Hematopoietic multipotent progenitor cell treated with erythropoietin and hydrocortisone succinate and interleukin-3 and kit ligand, for 4 days (in vitro differentiated cells): ENCODE measurements at places on chromosomes 12 and 14.

- no peak for DNase-seq
These were observed 380.1 kb upstream of the TMEM132C start for GRCh38 chr12:127886827-127887226.

DNA sequence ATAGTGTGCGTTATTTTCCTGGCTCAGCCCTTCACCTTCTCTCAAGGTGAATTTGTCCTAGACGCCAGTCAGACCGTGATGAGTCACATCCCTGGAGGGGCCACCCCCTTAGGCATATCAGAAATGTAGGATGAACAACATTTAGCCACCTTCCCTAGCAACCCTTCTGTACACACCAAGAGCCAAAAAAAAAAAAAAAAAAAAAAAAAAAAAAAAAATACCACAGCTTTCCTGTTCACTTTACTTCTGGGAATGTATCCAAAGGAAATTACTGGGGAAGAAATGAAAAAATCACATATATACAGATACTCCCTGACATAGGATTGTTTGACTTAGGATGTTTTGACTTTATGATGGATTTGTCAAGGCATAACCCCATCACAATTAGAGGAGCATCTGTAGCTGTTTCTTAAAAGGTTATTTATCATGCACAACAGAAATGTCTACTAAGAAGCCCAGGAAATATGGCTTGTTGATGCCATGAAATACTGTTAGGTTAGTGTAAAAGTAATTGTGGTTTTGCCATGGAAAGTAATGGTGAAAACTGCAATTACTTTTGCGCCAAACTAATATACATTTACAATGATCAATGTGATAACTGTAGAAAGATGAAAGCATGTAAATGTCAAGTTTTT is 68.2 kb upstream of the BDKRB2 start:
- DNase-seq, result no peak

DNA sequence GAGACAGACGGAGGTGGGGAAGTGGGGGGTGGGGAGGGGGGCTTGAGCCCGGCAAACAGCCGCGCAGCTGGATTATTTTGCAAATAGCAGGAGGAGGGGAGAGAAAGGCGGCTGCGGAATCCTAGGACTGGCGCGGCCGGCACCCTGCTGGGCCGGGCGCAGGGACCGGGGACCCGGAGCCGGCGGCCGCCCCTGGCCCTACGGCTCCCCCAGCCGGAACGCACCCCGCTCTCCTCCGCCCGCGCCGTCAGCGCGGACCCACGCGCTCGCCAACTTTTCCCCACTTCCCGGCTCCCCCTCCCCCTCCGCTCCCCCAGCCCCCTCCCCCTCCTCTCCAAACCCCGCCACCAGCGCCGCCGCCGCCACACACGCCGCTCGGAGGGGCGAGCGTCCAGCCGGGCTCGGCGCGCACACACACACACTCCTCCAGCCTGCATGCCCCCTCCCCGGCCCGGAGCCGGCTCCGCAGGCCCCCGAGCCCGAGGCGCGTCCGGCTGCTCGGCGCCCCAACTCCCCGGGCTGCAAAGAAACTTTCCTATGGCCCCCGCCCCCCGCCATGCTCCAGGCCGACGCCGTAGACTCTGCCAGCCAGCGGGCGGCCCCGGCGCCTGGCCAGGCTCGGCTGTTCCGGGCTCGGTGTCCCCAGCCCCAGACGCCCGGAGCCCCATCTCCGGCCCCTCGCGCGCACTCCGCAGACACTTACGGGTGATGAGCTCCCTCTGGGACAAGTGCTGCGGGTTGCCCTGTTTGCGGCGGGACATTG is 1.4 kb downstream of the BCL11B start:
- DNase-seq, result no peak

DNA sequence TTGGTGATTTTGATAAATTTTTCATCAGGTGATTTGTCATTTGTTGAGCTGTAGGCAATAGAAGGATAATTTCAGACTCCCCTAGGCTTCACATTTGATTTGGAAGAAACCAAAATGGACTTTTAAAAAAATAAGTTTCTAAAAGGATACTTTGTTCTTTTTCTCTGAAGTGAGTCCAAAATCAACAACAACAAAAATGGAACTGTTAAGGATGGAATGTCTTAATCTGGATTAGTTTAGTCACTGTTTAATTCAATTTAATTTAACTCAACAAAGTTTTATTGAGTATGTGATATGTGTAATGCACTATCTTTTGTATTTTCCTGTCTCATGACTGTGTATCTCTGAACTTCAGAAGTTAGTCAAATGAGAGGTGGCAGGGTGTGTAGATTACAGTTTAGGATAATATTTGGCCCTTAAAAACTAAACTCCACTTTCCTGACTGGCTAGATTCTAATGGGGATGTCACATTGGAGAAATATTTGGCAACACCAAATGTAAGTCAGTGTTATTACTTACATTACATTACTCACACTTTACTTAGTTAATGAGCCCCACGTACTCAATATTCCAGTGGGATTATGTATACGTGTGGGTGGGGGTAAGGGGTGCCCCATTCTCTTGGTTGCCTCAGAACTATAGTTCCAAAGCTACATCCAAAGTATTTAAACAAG is 209.7 kb downstream of the BCAT1 start:
- no peak for DNase-seq

- DNase-seq, result no peak
These were observed 162.4 kb downstream of the C12orf75 start for GRCh38 chr12:105492591-105493545.

DNA sequence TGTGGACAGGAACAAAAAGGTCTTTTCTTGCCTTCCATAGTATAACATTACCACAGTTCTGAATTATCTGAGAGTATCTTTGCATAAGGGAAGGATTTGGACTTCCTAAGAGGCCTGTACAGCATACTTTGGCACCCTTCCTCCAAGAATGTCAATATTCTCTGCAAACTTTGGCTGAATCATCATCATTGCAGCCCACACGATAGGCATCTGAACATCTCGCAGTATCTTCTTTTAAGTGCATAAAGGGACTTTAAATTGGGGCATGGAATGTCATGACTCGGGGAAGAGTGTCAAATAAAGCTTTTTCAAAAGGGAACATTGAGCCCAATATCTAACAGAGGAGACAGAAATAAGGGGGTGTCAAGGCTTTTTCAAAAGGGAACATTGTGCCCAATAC is 646.2 kb upstream of the STXBP6 start:
- no peak for DNase-seq

- DNase-seq, result peak; percentile 98
These were observed 48.2 kb upstream of the ATP2B1 start for GRCh38 chr12:89756585-89757398.

DNA sequence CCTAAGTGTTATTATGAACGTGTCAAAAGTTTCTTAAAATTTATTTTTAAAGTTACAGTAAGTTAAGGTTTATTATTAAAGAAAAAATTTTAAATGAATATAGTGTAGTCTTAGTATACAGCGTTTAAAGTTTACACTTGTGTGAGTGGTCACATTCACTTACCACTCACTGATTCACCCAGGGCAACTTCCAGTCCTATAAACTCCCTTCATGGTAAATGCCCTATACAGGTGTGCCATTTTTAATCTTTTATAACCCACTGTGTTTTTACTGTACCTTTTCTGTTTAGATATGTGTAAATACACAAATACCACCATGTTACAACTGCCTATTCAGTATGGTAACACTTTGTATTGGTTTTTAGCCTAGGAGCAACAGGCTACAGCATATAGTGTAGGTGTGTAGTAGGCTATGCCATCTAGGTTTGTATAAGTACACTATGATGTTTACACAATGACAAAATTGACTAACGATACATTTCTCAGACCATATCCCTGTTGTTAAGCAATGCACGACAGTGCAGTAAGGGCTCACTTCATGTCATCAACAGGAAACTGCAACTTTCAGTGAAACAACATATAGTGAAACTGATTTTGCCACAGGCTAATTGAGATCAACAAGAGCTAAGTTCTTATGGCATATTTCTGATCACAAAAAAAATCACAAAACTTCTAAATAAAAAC is 112.0 kb upstream of the TMCC3 start:
- DNase-seq, result no peak

- no peak for DNase-seq
These were observed 6.3 kb downstream of the GSTZ1 start for GRCh38 chr14:77327111-77327510.

- no peak for DNase-seq
These were observed 17.7 kb downstream of the DPF3 start for GRCh38 chr14:72876005-72876709.

GRCh38 chr14:75906680-75907280 is 75.0 kb downstream of the TGFB3 start:
- DNase-seq, result peak; percentile 84

DNA sequence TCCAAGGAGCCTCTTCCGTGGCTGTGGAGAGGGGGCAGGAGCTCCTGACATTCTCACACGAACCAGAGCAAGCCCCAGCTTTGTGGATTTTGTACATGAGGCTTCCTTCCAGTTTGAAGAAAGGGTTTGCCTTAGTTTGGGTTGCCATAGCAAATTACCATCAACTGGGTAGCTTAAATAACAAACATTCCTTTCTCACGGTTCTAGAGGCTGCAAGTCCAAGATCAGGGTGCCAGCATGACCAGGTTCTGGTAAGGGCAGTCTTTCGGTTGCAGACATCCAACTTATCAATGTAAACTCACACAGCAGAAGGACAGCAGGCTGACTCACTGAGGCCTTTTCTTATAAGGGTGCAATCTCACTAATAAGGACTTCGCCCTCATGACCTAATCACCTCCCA is 25.9 kb upstream of the STAB2 start:
- no peak for DNase-seq

- DNase-seq, result peak; percentile 78
These were observed at the start of gene RIPK3 for GRCh38 chr14:24339284-24340151. RIPK3 (minus strand) TSS chr14:24339991; CDS start chr14:24339826, 165 bp downstream.

- no peak for DNase-seq
These were observed 118.4 kb upstream of the NCOR2 start for GRCh38 chr12:124685689-124686369.

DNA sequence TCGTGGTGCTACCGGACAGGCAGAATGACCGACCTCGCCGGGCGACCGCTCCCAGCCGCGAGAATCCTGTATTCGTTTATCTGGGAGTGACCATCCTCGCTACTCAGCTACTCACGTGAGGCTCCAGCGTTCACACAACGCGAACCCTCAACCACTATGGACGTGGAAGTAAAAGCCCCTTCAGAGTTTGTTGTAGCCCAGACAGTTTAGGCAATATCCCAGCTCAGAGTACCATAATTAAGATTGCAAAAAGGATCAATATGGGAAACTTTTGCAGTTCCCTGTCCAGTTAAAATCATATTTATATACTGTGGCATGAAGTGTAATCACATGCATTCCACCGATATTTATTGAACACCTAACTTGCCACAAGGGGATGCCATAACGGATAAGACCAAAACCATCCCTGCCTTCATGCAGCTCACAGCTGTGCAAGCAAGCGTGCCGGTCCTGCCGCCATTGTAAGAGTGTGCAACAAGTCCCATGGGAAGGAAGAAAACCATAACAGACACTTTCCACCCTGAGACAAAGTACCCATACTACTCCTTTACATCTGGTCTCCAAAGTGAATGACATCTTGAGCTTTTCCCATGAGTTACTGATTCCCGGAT is 938 bp upstream of the MAX start:
- DNase-seq, result peak; percentile 52

DNA sequence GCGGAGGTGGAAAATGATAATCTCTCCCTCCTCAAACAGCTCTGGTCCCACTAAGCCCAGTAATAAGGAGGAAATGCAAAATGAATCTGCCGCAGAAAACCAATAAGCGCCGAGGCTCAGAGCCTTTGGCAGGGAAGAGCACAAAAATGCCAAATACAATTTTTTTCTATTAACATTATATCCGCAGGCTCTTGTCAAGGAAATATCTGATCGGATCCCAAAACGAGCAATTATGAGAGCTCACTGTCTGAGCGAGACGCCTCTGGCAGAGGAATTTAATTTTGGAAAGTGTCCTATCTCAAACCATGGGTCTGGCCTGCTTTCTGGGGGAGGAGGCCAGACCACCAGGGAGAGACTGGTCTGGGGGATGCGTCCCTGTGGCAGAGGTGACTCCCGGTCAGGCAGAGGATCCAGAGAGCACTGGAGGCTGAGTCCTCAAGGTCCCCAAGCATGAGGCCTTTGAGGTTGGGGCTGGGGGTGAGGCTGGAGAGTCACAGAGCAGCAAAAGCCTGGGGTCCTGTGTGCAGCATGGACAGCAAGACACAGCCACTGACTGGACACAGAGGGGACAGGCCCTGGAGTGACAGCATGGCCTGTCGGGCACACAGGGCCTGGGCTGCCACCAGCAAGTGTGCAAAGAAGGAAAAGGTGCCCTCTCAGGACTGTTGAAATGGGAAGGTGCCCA is 342.8 kb upstream of the SFSWAP start:
- DNase-seq, result no peak

GRCh38 chr12:117076410-117077372 is 22.5 kb downstream of the TESC start:
- peak; percentile 77 for DNase-seq

DNA sequence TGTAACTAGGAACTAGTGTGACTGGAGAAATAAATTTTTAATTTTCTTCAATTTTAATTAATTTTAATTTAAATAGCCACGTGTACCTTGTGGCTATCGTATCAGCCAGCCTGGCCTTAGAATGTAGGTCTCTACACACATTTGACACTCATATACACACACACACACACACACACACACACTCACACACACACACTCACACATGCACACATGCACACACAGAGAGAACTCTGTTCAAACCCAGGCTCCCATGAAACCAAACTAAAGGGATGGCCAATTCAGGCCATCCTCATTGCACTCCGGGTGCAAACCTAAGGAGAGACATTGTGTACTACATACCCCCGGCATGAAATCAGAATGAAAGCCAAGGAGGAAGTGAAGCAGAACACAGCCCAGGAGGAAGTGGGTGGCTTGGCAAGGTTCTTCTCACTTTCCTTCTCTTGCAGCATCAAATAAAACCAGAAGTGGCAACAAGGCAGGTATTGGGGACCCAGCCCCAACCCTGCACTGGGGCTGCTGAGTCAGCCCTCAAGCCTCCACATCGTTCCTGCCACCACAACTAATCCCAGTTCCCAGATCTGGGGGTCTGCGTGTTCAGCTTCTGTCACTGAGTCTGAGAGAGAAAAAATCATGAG is 26.2 kb upstream of the CHPT1 start:
- peak; percentile 80 for DNase-seq

- no peak for DNase-seq
These were observed 32.1 kb upstream of the KRR1 start for GRCh38 chr12:75543529-75543928.

DNA sequence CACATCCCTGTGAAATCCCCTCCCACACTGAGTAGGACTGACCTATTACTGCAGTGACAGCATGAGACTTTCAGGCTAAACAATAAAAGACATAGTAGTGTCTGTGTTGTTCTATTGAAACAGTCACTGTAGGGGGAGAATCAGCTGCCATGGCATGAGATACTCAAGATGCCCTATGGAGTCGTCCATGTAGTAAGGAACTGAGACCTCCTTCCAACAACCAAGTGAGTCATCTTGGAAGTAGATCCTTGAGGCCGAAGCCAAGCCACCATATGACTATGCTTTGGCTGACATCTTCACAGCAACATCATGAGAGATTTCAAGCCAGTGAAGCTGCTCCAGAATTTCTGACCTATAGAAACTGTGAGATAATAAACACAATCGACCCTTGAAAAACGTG is 12.1 kb upstream of the LRP6 start:
- no peak for DNase-seq
